ENCODE measurements at places on chromosomes 7 and 10.
A peak's percentile ranks its signal among the peaks of the same experiment; 100 is the strongest.

DNA sequence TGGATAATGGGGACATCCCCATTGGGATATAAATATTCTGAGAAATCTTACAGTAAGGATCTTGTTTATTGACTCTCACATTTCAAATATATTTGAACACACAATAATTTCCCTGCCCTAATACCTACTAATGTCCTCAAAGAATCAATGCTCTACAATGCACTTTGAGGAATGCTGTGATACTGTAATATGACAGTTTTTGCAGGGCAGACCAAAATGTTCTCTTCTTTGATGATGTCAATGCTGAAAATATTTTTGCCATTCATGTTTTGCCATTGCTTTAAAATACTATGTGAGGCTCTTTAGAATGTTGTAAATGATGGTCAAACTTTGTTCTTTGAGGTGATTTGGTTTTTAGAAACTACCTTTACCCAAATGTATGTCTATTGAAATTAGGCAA is 594.1 kb downstream of the INHBA start:
- no peak for DNase-seq

DNA sequence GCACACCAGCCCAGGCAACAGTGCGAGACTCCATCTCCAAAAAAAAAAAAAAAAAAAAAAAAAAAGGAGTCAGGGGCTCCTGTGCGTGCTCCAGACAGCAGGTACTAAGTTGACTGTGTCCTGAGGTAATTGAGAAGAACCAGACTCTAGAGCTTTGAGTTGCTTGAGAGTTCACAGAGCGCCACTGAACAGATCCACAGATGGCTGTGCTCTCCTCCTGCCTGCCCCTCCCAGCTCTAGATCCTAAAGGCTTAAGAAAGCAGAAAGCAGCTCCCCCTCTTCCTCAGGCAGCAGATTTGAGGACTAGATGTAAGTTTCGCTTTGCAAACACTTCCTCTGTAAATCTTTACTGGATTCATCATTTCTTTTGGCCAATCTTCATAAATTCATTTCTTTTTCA is 38.7 kb downstream of the SHH start:
- no peak for DNase-seq

DNA sequence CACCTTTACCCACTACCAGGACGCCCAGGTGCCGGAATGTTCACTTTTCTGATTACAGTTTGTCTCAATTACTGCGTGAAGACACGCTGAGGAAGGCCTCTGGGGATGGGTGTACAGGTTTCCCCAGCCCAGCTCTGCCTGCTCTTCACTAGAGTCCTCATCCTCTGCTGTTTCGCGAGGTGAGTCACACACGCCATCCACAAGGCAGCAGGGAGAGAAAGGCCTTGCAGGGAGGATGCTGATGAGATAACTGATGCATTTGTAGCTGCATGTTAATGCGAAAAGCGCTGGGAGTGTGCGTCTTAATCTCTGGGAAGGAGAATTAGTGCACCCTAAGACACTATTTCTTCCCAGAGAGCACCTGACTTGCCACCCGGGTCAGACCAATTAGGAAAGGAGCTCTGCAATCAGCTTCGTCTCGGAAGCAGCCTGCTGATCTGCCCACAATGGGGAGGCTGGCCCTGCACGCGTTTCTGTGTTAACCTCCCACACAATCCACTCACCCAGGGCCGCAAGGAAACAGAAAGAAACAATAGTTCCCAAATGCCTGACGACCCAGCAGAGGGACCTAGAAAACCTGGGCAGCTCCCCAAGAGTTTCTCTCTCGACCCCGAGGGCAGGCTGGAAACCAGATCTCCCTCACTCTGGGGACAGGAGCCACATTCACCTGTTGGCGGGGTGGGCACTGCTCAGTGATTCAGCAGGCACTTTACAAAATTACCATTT is 578.7 kb downstream of the GLRX3 start:
- no peak for DNase-seq

GRCh38 chr7:32580646-32581045 is 85.4 kb downstream of the AVL9 start:
- no peak for DNase-seq

DNA sequence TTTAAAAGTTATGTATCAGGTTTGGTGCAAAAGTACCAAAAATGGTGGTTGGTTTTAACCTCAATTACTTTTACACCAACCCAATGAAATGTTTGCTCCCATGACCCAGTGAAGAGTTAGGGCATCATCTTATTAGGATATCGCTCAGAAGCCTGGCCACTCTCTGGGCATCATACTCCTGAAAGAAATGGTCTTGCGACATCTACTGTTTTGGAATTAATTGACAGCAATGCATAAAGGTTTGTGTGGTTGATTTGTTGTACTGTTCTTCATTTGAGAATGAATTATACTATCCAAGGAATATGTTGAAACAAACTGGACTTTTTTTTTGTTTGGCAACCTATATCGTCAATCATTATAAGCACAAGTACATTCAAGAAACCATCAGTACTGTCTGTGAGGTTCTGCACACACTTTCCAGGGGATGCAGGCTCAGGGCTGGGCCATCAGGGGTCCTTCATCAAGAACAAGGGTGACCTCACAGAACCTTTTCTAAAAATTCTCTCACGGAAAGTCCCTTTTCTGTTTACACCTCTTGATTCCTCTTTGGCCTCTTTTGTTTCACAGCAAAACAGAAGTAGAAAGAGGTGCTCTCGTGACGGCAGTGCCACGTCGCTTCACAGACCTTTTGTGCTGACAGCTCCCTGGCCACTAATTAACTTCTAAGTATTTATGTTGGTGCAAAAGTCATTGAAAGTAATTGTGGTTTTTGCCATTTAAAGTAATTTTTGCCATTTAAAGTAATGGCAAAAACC is 117.2 kb upstream of the KLF6 start:
- DNase-seq, result no peak

- no peak for DNase-seq
Observed at GRCh38 chr10:96767611-96768010, 47.3 kb upstream of the PIK3AP1 start.

DNA sequence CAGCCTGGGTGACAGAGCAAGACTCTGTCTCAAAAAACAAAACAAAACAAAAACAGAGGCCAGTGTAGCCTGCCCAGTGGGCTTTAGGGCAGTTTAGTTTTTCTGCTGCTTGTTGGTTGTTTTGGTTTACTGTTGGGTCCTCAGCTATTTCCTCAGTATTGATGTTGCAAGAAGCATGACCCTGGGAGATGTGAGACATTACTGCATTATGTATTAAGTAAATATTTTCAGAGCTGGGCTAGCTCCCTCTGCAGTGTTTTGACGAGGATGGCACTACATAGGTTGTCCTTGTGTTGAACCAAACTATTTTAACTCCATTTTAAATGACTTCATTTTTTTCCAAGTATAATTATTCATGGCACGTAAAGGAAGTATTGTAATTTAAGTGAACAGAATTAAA is 4.8 kb downstream of the AKAP9 start:
- no peak for DNase-seq

DNA sequence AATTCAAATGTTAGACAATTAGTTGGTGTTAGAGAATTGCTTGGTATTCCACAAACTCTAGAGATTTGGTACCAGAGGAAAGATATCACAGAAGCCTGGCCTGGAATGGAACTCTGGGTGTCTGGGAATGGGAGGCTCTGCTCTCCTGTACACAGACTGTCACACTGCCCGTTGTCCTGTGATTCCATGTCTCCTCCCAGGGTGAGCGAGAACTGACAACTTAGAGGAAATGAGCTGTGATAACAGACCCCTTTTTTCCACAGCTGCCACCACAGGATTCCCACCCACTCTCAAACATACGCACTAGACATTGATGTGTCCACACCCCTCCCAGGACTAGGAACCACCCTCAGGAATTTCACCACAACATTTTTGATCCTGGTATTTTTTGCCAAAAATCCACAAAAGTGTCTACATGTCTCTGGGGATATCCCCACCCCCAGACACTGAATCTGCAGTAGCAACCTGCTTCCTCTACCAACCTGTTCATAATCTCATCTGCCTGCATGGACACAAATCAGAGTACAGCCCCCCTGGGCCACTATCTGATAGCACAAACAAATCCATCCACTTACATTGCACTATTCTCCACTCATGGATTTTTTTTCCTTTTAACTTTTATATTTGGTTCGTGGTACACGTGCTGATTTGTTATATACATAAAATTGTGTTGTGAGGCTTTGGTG is 4.7 kb downstream of the ZNF273 start:
- DNase-seq, result no peak

DNA sequence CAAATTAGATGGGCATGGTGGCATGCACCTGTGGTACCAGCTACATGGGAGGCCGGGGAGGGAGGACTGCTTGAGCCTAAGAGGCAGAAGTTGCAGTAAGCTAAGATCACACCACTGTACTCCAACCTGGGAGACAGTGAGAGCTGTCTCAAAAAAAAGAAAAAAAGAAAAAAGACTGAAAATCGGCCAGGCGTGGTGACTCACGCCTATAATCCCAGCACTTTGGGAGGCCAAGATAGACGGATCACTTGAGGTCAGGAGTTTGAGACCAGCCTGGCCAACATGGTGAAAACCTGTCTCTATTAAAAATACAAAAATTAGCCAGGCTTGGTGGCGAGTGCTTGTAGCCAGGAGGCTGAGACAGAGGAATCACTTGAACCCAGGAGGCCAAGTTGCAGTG is 11.9 kb downstream of the RNF216 start:
- DNase-seq, result no peak

DNA sequence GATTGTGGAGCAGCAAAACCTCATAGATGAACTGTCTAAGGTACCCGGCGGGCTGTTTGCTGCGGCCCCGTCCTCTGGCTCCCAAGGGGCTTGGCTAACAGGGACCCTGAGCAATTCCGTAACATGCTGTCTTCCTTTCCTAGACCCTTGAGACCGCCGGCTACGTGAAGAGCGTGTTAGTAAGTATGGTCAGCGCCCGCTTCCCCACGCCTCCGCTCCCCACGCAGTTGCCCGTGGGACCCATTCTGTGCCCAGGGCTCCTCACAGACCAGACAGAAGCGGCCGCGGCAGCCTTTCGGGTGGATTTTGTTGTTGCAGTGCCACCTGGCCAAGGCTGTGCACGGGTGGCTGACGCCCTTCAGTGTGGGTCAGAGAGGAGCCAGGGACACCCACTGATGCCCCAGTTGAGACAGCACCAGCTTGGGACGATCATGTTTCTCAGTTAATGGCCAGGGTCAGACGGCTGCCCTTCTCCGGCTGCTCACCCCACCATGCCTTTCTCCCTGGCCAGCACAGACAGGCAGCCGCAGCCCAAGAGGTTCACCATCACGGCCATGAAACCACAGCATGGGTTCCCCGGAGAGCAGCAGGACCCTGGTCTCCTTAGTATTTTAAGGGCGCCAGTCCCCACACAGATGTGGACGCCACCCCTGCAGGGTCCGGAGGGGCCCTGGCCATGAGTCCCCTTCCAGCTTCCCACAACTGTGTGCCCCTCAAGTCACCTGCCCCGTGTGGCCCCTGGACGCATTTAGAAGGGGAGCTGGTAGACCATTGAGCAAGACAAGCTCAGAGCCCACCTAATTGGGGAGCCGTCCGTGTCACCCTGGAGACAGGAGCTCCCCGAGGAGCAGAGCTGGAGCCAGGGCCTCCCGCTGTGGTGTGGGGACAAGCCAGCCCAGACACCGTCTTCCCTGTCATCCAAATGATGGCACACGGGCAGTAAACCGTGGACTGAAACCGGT is 49.4 kb upstream of the DPYSL4 start:
- no peak for DNase-seq

DNA sequence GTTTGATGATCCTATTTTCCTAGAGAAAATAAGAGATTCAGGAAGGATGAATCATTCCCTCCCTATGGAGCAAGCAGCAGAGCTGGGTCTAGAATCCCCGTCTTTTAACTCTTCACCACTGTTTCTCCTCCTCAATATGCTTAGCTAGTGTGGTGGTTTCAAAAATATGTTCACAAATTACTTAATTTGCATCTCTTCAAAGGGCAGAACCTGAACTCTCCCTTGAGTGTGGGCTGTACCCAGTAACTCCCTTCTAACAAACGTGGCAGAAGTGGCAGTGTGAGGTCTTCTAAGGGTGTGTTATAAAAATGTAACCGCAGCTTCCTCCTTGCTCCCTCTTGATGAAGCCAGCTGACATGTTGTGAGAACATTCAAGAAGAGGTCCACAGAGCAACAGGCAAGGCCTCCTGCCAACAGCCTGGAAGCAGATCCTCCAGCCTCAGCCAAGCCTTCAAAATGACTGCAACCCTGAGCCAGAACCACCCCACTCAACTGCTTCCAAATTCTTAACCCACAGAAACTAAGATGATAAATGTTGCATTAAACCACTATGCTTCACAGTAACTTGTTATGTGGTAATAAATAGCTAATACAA is 36.6 kb downstream of the SRPK2 start:
- DNase-seq, result peak; percentile 27

DNA sequence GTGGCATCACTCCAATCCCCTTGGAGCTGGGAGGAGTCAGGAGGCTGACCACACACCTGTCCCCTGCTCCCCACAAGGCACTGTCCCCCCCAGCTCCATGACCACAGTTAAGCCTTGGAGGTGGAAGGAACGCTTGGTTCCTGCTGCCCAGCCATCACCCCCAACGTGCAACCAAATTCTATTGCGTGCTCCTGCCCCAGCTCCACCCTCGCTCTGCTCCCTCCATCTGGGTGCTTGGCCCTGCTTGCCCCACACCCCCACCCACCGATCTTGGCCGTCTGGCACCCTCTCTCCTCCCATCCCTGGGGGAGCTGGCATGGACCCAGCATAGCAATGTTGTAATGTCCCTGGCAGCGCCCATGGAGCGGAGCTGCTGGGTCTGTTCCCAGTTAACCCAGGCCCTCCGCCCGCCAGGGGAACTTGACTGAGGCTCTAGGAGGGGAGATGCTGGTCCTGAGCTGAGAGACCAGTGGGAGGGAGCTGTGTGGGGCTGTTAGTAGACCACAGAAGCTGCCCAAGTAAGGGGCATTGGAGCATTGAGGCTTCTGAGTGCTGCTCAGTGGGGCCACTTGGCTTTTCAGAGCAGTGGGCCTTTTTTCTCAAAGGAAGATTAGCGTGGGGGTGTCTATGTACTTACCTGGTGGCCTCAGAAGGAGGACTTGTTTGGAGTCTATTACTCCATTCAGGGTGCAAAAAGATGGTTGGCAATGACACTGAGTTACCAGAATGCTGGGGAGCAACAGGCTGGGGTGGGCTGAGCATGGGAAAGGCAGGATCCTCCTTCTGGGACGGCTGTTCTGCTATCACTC is 1.1 kb downstream of the EPHB6 start:
- no peak for DNase-seq

GRCh38 chr7:91832493-91833045 is 47.9 kb downstream of the MTERF1 start:
- DNase-seq, result no peak

- DNase-seq, result no peak
Observed at GRCh38 chr7:26912338-26912737, 47.9 kb upstream of the SKAP2 start.

All from stimulated activated CD4-positive, alpha-beta T cell treated with anti-CD3 and anti-CD28 coated beads, Interleukin-1b, Interleukin-23, amount 100 ng/mL, for 4 hours (primary cell).